Umbilical cord (tissue), 2 donors: ENCODE measurements at places on chromosomes 3 and 15.

DNA sequence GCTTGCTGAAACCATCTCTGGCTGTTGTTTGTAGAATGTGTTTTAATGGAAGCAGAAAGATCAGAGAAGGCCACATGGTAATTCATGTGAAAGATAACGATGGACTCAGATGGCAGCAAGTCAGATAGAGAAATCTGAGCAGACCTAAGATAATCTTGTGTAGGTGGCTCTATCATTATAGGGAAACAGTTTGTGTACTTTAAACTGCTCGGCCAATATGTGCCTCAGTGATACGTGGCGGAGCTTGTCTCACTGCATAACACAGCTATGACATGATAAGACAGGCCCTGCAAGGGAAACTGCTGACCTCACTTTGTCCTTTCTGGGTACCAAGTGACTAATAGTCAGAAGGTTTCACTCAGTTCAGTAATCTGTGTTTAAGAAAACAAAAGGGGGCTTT, 51.0 kb downstream of the MME start:
- DNase-seq: peak; percentile 76

DNA sequence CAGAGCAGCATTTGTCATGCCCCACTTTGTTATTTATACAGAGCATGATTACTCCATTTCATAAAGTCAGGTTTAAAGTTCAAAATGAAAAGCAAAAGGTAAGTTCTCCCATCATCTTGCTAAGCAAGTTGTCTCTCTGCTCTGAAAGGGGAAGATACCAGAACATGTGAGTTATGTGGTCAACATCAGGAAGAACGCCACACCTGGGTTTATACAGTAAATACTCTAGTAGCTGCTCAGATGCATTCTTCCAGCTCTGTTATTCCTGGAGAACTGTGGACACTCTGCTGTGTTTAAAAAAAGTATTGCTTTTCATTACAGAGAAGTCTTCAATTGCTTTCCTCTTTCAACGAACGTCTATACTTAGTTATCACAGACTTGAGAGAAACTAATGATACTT, 145.7 kb downstream of the PLCL2 start:
- DNase-seq: no peak

DNA sequence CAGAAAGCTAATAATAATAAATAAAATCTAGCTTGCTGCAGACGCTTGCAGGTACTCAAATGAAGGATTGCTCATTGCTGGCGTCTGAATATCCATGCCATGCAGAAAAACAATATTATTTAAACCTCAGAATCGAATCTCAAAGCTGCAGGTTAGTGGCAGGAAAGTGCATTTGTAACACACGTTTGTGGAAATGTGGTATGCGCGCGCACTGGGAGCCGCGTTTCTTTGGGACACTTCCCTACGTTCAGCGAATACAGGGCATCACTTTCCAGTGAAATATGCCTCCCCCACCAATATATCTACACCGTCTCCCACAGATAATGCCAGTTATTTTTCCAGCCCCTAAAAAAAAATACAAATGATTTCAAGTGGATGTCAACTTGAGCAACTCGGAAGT, 37.1 kb downstream of the ZIC4 start:
- no peak for DNase-seq

GRCh38 chr3:81741216-81741615, 20.2 kb downstream of the GBE1 start:
- no peak for DNase-seq

DNA sequence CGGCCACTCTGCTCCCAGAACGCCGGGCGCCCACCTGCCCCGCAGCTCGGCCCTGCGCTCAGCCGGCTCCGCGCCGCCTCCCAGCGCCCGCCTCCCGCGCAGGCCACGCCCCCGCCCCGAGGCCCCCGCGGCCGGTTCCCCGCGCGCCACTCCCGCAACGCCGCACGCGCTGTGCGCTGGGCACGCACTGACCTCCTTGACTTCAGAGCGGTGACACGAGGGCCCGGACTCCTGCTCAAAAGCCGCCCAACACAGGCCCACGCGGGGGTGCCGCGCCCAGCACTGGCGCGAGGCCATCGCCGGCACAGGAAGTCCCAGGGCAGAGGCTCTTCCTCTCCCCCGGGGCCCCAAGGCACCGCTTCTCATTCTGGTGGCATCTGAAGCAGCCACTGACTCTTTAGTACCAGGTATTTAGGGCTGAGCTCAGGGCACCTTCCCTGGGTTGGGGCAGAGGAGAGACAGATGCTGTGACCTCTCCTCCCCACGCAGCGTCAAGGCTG, 12.4 kb downstream of the TNK2 start:
- DNase-seq: peak; percentile 66

GRCh38 chr3:120497336-120497735, 46.5 kb upstream of the FSTL1 start:
- DNase-seq: peak; percentile 90

DNA sequence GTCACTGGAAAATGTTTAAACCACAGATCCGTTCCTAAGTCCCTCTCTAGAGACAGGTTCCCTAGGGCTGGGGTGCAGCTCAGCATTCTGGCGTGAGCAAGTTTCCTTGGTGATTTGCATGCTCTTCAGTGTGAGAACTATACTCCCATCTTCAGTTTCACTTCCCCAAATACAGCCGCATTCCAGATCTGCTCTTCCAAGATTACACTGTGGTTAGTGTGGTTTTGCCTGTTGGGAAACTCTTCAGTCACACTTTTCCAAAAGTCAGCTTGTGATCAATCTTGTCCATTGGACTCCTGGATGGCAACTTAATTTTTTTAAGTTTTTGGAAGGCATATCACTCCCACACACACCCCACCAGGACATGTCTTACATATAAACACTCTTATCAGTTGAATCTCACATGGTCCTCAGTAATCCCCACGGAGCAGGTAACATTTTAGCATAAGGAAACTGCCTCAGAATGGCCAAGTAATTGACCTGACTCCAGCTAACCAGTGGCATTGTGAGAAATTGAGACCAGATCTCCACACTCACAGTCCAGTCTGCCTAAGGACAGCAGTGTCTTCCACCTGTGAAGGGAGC, 33.5 kb upstream of the PTPN23 start:
- DNase-seq: peak; percentile 21

- no peak for DNase-seq
Observed at GRCh38 chr15:83129791-83130190, 22.3 kb downstream of the TM6SF1 start.
